Hippocampal formation (tissue), 2 donors: ENCODE measurements at places on chromosomes 5 and 9.

- no peak for DNase-seq
These were observed 503 bp upstream of the GDNF start for GRCh38 chr5:37840053-37841034.

- no peak for DNase-seq
These were observed 46.4 kb downstream of the PKD2L2 start for GRCh38 chr5:137935694-137936093.

GRCh38 chr5:180540050-180540694 lies 46.0 kb downstream of the CNOT6 start:
- DNase-seq = no peak

DNA sequence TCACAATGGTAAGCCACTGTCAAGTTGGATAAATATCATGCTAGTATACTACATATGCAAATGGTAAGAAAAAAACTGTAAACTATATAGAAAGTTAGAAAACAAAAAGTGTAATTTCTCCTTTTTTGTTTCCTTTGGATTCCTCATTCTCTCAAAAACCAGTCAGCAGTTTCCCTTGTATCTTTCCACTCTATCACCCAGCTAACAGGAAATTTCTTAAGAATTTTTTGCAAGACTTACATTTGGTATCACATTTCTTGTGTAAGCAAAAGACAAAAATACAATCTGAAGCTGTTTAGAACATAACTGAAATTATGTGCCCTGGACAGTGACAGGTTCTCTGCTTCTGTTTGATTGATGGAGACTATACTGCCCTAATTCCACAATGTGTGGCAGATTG lies 25.2 kb upstream of the MSH3 start:
- DNase-seq = no peak

GRCh38 chr5:124454081-124454480 lies 292.4 kb downstream of the ZNF608 start:
- DNase-seq = no peak

GRCh38 chr5:105101577-105101976 lies 1539.0 kb upstream of the NUDT12 start:
- no peak for DNase-seq

GRCh38 chr5:140565024-140565779 lies 574 bp downstream of the SLC35A4 start:
- DNase-seq = no peak

DNA sequence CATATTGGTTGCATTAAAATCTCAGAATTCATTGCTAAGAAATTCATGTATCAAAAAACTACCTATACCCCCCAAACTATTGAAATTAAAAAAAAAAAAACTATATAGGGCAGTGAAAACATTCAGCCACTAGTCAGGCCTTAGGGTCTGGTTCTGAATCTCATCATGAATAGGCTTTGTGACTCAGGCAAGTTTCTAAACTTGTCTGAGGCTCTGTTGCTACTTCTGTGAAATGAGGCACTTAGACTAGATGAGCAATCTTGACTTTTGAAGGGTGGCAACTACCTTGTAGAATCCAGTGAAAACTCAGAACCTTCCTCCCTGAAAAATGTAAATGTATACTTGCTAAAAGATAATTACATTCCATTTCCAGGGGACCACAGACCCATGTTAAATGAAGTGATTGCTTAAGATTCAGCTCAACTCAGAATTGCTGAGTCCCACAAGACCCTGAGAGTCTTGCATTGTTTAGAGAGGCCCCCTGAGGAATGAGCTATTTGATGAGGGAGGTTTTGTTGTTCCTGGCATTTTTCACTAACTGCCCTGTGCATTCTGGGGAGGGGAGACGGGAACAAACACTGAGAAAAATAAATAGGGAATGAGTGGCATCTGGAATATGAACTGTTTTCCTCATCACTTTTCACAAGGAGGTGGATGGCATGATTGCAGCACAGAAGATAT lies 29.5 kb downstream of the RAI14 start:
- DNase-seq = no peak

- no peak for DNase-seq
These were observed 220.4 kb downstream of the PARP8 start for GRCh38 chr5:50886657-50887345.

GRCh38 chr5:7094626-7095025 lies 301.3 kb upstream of the ADCY2 start:
- no peak for DNase-seq

- DNase-seq = peak; percentile 88
These were observed at the start of gene RORB for GRCh38 chr9:74496819-74497747. TSS of gene RORB (plus strand) at chr9:74497335. CDS start at chr9:74497977, 642 bp downstream.

- DNase-seq = no peak
These were observed 42.5 kb upstream of the BASP1 start for GRCh38 chr5:17174965-17175364.

DNA sequence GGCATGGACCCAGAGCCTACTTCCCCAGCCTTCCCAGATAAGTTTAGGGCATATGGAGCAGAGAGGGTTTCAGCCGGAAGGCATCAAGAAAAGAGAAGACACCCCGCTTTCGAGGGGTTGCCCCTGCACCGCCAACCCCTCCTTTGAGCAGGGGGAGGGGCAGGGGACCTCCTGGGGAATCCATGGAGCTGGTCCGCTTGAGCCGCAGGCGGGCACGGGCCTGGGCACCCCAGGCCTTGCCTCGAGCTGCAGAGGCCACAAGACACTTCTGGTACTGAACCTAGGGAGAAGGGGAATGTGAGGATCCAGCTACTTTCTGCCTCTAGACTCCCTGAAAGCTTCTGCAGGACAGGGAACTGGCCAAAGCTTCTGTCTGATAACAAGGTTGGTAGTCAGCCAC lies 1.3 kb upstream of the SRA1 start:
- no peak for DNase-seq
